ENCODE measurements at places on chromosomes 1 and 21. TPM values are rescaled to one million over a fixed set of nuclear protein-coding genes. Genes with fewer than 3 reads are reported as not detected.

The GABRD gene
- polyA plus RNA-seq = not detected

The DPH2 gene
- polyA plus RNA-seq = 33.1 TPM

The RIMS3 gene
- polyA plus RNA-seq = 1.5 TPM

DNA sequence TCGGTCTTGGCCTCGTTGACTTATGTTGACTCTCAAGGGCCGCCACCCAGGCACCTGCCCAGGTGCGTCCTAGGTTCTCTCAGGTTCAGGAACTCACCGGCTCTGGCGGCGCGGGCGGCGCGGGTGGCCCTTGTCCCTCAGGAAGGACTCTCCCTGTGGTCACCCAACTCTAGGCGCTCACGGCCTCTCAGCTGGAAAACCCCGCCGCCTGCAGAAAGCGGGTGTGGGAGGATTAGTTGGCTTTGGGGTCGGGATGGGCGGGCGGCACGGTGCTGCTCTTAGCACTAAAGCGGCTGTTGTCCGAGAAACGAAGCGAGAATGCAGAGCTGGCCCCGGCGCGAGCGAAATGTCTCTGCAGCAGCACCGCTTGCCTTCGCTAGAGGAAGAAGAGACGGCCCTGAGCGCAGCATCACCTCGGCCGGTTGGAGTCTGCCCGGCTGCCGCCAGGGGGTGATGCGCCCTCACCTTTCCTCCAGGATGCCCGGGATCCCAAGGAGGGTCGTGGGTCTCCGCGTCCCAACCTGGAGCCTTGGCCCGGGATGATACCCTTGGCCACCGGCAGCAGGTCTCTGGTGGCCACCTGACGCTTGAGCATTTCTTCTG lies 8.1 kb upstream of the TADA1 start:
- DNase-seq = peak; percentile 12

- DNase-seq = no peak
Observed at GRCh38 chr1:228417061-228417460, 400 bp upstream of the TRIM17 start.

- DNase-seq = no peak
Observed at GRCh38 chr1:2940178-2940577, 81.1 kb upstream of the ACTRT2 start.

GRCh38 chr21:43718872-43719747 lies at the start of gene PDXK:
TSS of gene PDXK (plus strand) at chr21:43719129. CDS start at chr21:43719295, 166 bp downstream.
- DNase-seq = peak; percentile 79

GRCh38 chr1:51636764-51637522 lies 20.1 kb downstream of the OSBPL9 start:
- no peak for DNase-seq

Data from CD4-positive, alpha-beta memory T cell (primary cell).